ENCODE measurements at places on chromosomes 16 and 17. TPM values are rescaled to one million over a fixed set of nuclear protein-coding genes. Genes with fewer than 3 reads are reported as not detected.

Gene NUDT16L1
- total RNA-seq = 32.9 TPM

DNA sequence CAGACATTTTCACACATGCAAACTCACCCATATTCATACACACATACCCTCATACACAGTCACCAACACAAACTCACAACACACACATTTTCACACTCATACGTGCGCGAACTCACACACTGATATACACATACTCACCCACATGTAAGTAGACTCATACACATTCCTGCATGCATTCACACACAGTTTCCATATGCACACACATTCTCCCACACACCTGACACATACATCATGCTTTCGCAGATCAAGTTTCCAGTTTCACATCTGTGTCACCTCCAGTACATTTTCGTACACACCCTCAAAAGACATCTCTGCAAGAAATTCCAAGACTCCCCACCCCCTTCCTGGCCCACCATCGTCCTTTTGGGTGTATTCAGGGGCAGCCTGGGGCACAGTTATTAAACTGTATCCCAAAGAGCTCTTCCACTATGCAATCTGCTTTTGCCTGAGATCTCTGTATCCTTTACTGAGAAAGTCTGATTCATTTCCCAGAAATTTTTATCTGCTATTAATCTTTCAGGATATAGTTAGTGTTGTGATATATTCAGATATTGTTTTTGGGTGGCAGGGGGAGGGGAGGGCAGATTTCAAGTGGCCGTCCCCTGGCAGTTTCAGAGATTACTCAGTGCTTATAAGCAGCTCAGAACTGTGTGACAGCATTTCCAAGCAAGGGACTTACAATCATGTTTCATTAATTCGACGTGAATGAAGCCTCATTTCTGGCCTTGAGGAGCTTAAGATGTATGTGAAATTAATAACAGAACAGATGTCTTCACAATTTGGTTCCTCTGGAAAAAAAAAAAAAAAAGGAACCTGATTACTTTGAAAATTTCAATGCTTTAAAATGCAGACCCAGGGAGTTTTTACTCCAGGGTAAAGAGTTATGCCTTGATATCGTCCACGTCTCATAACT, 35.3 kb upstream of the MMP2 start:
- no peak for DNase-seq

Gene KRT27
- total RNA-seq = not detected

Gene RPRML
- not detected for total RNA-seq

GRCh38 chr17:38400286-38400685, 28.0 kb upstream of the ARHGAP23 start:
- no peak for DNase-seq

Gene OTOP3
- total RNA-seq = not detected

DNA sequence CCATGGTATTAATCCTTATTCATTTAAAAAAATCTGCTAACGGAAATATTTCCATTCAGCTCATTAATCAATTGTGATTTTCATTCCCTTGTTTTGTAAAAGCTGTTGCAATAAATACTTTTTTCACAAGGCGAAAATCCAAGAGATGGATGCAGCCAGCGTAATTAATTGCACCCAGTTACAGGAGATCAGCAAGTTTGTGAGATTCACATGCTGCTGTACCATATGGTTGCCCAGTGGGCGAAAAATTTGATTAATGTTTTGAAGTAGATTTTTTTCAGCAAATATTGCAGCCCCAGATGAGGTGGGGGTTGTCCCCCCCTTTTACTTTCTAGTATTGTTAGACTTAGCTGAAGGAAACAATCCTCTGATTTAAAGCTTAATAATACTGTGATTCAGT, 186.6 kb downstream of the WWOX start:
- no peak for DNase-seq

Gene MT1F
- 22.8 TPM for total RNA-seq

DNA sequence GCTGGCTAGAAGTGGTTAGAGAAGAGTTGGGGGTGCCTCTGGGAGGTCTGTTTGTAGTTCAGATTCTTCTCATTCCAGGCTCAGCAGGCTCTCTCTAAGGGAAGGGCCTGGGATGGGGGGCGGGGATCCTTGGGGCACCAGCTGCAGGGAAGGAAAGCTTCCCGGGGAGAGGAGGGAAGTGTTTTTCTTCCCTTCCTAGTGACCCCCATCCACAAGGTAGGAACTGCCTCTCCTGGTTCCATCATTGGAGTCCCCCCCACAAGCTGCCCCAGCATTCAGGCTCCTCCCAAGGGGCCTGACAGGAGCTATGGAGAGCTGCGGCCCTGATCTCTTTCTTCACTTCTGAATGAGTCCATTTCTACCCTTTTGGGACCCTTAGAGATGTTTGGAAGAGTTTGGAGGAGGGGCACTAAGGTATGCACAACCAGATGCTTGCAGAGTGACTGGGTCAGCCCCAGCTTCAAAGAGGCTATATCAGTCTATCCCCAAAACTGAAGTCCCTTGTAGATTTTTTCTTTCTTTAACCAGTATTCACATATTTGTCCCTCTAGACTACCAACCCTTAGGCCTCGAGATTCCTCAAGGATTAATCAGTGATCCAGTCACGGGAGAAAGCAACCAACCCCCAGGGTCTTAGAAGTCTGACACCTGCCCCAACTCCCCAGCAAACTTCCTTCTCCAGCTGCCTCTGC, 13.9 kb upstream of the FZD2 start:
- no peak for DNase-seq

Gene ETV4
- not detected for total RNA-seq

DNA sequence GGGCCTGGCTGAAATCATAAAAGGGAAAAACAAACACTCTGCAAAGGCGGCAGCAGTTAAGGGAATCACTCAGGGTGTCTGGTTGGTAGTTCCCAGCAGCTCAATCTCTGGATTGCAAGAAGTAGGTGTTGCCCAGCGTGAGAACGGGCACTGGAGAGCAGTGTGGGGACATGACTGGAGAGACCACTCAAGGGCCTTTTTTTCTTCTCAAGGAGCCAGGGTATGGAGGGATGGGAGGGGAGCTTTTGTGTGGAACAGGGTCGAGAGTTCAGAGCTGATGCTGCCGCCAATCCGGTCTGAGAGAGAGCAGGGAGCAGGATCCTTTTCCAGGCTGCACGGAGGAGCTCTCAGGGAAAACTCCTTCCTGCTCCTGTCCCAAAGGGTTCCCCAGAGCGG, 15.2 kb downstream of the SCNN1B start:
- DNase-seq = no peak

Gene TBC1D3I
- 4.4 TPM for total RNA-seq

GRCh38 chr16:26856791-26857190, 209.9 kb upstream of the C16orf82 start:
- no peak for DNase-seq

DNA sequence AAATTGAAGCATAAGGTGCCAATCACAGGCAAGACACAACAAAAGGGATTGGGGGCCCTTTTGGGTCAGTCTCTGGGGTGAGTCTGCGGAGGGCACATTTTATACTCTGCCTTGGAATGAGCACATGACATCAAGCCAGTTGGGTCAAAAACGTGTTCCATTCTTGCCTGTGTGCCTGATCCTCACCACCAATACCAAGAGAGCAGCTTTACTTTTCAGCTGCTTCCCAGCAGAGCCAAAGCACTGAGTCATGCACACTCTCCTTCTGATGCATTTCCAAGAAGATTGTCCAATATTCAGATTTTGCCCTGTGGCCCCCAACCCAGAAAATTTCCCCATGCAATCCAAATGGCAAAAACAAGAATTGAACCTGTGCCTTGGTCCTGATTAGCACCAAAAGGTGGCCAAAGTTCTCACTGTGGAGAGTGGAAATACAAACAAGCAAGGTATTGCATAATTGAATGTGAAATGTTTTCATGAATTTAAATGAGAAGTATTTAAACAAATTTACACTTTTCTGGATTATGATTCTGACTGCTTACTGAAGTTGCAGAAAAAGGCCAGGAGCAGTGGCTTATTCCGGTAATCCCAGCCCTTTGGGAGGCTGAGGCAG, 217.8 kb upstream of the SOX9 start:
- no peak for DNase-seq

DNA sequence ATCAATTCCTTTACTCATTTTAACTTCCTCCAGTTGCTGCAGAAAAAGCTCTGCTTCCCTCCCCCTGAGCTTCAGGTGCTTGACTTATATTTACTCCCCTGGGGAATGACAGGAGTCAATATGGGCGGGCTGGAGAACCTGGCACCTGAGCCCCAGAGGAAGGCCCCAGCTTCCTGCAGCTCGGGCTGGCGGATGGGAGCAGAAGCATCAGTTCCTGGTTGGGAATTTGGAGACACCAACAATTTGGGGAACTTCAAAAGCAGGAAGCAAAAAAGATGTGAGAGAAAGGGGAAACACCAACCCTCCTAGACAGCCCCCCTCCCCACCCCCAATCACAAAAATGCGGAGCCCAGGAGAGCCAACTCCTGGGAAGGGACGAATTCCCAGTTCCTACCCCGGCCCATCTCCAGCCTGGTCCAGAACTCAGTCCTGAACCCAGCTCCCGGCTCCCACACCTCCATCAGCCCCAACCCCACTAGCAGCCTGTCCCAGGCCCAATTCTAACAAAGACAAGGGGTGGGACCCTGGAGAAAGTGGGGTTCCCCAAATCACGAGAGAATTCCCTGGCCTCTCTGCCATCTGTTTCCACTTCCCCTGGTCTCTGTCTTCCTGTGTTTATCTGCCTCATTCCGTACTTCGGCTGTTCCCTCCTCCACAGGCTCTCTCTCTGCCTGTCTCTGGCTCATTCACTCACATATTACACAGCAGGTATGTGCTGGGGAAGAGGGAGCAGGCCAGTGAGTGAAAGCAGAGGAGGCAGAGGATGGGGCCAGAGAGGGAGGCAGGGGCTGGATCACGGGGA, 16.2 kb upstream of the ASGR2 start:
- no peak for DNase-seq

DNA sequence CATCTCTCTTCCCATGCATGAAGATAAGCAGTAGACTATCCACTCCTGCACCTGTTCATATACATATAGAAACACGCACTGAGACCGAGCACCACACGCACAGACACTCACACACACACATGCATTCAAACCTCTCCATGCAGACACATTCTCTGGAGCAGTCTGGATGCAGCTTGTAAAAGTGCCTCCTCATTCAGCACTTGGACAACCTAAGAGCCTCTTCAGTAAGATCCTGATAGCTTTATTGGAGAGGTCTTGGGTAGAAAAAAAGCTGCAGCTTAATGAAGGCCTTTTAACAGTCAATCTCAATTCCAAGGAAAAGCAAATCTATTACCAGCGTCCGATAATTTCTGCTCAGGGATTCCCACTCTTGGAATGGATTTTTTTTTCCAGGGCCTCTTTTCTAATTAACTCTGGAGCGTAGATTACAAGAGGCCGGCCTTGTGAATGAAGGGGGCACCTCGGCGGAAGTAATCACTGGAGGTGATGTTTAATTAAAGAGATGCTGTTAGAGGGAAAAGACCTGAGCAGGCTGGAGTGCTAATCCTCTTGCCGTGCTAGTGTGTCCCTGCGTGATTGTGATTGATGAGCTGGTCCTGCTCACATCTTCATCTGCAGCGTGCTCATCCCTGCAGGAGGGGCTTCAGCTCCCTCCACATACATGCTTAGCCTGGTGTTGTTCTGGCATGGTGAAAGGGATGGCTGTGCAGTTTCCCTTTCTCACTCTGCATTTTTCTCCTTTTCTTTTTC, 155.1 kb downstream of the RBFOX1 start:
- DNase-seq = no peak

DNA sequence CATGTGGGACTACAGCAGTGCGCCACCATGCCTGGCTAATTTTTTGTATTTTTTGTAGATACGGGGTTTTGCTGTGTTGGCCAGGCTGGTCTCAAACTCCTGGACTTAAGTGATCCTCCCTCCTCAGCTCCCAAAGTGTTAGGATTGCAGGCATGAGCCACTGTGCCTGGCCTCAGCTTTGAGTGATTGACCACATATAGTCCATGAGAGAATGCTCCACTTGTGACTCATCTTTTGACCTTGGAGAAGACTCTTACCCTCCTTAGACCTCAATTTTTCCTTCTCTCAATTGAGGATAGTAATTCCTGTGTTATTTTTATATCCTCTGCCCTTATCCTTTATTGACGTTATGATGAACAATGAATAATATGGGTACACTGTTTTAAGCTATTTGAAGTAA, 30.9 kb upstream of the DUSP14 start:
- no peak for DNase-seq

DNA sequence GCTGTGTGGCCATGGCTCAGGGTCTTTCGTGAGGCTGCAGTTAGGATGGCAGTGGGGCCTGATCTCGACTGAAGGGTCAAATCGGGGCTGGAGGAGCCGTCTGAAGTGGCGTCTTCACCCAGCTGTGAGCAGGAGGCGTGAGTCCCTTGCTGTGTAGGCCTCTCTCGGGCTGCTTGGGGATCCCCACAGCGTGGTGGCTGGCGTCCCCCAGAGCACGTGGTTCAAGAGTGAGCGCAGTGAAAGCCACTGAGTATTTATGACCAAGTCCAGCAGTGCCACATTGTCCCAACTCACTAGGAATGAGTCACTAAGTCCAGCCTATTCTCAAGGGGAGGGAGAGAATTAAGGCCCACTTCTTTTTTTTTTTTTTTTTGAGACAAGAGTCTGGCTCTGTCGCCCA, 11.7 kb upstream of the TCF25 start:
- DNase-seq = no peak

Gene STUB1
- 75.4 TPM for total RNA-seq

Gene GPR179
- not detected for total RNA-seq

Gene CCL23
- not detected for total RNA-seq

Gene TP53I13
- 71.2 TPM for total RNA-seq

Data from activated B cell treated with CpG ODN at 0.5 μM for 24 hours (primary cell).